B cell (primary cell): ENCODE measurements at places on chromosomes 12 and 14.

DNA sequence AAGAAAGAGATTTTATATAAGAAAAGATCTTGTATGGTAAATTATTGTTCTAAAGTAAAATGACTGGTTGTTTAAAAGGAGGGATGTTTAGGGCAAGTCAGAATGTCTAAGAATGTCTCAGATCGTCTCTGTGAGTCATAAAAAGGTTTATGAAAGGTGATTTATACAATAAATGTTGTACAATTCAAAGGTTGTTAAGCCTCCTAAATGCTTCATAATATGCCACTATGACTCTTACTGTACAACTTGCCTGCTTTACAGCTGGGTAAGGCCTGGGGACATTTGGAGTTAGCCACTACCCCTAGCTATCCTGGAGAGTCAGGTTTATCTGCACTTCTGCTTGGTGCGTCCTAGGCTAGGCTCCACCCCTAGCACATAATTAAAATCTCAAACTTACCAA is 927.4 kb downstream of the FSCB start:
- no peak for DNase-seq

DNA sequence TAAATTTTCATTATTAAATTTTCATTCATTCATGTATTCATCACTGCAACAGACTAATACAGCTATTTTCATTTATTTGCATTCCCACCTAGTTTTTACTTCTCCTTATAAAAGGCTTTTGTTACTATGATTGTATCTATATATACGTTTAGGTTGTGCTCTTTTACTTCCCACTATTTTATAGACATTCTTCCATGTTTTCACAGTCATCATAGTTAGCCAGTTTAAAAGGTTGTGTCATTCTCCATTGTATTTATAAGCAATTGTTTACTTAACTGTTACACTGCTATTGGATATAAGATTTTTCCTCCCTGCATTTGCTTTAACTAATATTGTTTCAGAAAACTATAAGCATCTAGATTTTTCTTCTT is 12.0 kb downstream of the ABHD12B start:
- DNase-seq: no peak

DNA sequence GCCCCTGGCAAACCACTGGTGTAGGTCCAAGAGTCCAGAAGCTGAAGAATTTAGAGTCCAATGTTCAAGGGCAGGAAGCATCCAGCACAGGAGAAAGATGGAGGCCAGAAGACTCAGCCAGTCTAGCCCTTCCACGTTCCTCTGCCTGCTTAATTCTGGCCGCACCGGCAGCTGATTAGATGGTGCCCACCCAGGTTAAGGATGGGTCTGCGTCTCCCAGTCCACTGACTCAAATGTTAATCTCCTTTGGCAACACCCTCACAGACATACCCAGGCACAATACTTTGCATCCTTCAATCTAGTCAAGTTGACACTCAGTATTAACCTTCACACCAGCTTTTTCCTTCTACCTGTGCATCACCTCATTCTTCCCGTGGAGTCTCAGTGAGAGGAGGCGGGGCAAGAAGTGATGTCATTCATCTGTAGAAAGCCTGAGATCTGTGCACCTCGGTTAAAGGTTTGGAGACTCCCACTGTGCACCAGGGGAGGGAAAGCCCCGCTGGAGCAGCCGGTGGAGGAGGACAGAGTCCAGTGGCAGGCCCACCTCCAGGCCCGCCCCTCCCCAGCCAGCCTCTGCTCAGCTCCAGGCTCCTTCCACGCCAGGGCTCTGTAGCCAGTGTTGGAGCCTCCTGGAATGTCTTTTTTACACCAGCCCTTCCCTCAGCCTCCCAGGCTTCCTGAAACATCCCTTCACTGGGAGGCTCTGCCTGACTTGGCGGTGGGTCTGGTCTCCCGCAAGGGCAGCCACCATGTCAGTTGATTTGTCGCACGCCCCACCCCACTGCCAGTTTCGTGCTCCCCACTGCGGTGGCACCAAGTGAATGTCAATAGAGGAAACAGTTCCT is 80.1 kb upstream of the DYNC1H1 start:
- DNase-seq: no peak

DNA sequence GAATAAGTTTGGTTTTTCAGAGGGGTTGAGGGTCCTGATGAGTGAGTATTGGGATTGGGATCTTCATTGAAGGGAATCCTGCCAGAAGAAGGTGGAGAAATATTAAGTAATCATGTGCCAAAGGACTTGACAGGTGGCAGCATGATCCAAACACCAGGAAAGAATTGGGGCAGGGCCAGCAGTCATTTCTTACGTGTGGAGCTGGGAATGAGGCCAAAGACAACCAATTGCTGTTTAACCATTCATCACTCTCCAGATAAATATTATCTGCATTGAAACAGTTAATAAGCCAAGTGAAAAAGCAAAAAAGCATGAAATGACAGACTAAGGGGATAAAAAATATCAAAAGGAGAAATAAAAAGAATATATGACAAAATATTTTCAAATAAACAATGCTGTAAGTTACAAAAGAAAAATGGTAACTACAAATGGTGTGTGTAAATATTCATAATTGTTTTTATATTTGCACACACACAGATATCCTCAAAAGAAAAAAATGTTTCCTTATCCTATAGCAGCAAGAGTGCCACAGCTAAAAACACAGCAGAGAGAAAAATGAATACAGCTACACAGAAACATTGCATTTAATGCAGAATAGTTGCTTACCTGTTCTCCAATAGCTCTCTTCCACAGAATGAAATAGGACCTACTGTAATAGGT is 26.2 kb downstream of the C2CD5 start:
- DNase-seq: no peak

DNA sequence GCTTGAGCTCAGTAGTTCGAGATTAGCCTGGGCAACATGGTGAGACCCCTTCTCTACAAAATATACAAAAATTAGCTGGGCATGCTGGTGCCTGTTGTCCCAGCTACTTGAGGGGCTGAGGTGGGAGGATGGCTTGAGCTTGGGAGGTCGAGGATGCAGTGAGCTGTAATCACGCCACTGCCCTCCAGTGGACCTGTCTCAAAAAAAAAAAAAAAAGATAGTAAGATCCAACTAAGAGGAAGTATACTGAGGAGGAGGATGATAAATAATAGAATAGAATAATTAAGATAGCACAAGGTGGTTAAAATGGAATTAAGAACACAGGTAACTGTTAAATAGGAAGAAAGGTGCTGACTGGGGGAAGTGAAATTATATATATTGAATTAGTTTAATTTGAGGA is 37.0 kb upstream of the BAZ1A start:
- DNase-seq: peak; percentile 27

- peak; percentile 29 for DNase-seq
Measured at GRCh38 chr12:4307593-4308333, 13.2 kb upstream of the TIGAR start.

GRCh38 chr14:68631394-68632053 is 161.3 kb downstream of the ZFP36L1 start:
- DNase-seq: no peak

- no peak for DNase-seq
Measured at GRCh38 chr12:52551216-52551865, 1.6 kb downstream of the KRT71 start.

GRCh38 chr12:2359725-2360629 is 307.2 kb downstream of the CACNA1C start:
- no peak for DNase-seq

DNA sequence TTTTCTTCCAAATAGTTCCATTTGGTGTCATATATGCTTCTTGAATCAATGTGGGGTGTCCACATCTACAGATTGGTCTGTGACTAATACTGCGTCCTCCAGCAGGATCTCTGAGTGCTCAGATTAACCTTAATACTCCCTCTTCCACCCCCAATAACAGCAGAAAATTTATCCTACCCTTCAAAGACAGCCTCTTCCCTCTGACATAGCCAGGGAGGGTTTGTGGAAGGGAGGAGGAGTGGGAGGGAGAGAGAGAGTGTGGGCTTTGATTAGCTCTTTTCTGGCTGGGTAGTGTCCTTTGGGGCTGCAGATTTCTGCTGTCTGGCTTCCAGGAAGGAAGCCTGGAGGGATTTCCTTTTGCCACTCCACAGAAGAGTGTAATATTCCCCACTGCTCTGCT is 220.7 kb downstream of the TTC6 start:
- DNase-seq: no peak

GRCh38 chr12:116532428-116532827 is 26.8 kb upstream of the MAP1LC3B2 start:
- no peak for DNase-seq

GRCh38 chr12:76219806-76220205 is 128.4 kb downstream of the BBS10 start:
- no peak for DNase-seq

- no peak for DNase-seq
Measured at GRCh38 chr12:24198936-24199671, 249.6 kb upstream of the SOX5 start.

GRCh38 chr12:76383988-76384387 is 35.8 kb upstream of the BBS10 start:
- DNase-seq: no peak

DNA sequence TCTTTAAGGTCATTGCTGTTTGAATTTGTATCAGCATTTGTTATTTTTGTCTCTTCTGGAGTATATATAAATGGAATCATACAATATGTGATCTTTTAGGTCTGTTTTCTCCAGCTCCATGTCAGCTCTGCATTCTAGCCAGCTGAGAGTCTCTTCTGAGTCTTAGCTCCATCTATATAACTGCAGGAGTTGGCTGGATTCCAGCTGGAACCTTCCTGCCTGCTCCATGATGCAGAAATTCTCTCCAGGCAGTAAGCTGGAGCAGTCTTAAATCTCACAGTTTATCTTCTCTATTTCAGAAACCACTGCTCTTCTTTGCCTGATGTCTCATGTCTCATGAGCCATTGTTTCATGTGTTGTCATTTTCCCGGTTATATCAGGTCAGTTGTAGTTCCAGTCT is 827.6 kb downstream of the NRXN3 start:
- no peak for DNase-seq

GRCh38 chr14:91306547-91306946 is 62.0 kb upstream of the GPR68 start:
- no peak for DNase-seq

GRCh38 chr12:124595444-124595843 is 28.0 kb upstream of the NCOR2 start:
- DNase-seq: no peak

- no peak for DNase-seq
Measured at GRCh38 chr14:75636100-75636692, 24.5 kb downstream of the ERG28 start.

GRCh38 chr12:70960484-70960883 is 39.9 kb upstream of the PTPRR start:
- DNase-seq: no peak

DNA sequence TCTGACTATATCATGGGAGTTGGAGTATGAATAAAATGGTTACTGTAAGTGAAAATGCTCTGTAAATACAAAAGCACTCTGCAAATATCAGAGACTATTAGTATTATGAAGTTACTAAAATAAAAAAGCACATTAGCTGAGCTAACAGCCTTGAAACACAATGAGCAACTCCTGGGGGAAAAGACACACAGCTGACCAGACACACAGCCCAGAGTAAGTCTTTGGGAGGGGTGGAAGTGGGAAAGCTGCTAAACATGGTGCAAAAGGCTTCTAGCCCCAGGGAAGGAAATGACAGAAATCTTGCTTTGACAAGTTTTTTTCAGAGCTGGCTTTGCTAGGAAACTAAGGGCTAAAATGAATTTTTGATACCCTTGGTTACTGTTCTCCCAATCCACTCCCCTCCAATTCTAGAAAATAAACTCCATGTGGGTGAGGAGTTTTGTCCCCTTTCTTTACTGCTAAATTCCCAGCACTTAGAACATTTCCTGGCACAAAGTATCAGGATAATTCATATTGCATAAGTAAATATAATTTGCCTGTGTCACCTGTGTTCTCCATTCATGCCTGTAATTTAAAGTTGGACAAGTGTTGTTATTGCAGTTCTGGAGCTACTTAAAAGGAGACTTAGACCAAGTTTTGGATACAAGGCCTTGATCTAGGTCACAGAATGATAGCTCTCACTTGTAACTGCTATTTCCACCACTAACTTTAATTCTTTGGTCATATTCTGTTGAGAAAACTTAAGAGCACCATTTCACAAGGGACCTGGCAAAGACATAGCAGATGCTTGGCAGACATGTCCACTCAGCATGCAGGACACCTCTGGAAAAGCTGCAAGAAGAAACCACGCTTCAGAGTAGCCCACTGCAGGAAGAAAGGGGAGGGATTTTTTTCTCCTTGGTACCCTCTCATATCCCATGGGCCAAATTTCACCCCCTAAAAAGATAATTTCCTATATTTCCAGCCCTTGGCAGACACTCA is 19.0 kb upstream of the RAB3IP start:
- no peak for DNase-seq

GRCh38 chr14:24377657-24378056 is 9.7 kb downstream of the NFATC4 start:
- no peak for DNase-seq

- DNase-seq: no peak
Measured at GRCh38 chr12:121989276-121990113, 32.2 kb upstream of the BCL7A start.

DNA sequence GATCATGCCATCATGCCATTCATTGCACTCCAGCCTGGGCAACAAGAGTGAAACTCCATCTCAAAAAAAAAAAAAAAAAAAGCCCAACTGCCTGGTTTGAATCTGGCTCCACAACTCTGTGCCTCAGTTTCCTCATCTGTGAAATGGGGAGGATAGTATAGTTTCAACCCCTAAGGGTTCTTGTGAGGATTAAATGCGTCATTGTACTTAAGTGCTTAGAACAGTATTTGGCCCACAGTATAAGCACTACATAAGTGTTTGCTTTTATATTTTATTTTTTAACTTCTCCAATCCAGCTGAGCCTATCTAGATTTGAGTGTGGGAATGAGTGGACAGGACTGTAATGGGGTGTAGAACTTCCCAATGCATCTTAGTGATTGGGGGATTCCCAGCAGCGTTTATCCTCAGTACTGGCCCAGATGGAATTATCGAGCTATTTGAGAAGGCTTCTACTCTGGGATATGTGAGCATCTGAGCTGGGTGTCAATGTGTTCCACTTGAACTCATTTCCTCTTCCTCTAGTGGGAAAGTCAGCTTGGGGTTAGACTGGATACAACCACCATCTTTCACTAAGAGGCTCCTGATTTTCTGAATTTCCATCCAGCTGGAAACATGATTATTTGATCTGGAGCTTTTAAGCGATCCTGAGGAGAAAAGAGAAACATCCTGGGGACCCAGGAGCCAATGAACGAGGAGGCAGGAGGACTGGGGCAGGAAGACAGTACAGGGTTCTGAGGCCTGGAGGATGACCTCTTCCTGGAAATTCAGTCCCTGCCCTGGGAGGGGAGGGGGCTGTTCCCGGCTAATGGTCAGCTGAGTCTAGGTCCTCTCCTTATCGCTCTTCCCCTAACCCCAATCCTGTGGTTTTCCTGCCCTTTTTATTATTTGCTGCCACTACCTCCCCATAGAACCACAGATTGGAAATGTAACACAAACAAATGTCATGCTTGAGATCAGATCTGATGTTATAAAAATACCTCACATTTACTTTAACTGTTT is 9.3 kb upstream of the ESPL1 start:
- no peak for DNase-seq

GRCh38 chr12:14396071-14396470 is 30.6 kb downstream of the ATF7IP start:
- DNase-seq: no peak

- DNase-seq: no peak
Measured at GRCh38 chr12:127987199-127987901, 279.6 kb upstream of the TMEM132C start.

GRCh38 chr12:130413909-130414308 is 76.2 kb downstream of the PIWIL1 start:
- DNase-seq: no peak

- DNase-seq: no peak
Measured at GRCh38 chr14:84929086-84929485, 600.9 kb upstream of the FLRT2 start.
